Activated CD8-positive, alpha-beta memory T cell treated with anti-CD3 and anti-CD28 coated beads for 24 hours (primary cell): ENCODE measurements at places on chromosomes 12 and 14.

DNA sequence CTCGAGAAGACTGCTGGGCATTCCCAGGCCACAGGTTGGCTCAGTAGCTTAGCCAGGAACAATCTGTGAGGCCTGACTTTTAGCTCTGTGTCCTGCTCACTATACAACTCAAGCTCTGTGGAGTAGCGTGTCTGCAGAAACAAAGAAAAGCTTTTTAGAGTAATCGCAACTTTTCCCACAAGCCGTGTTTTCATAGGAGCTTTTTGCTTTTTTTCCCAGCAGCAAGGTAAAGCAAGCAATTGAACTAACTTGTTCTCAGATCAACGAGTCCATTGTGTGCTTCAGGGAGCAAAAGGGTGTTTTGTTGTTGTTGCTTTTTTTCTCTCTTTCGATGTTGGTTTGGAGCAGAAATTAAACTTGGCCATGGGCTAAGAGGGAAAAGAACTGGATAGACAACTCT lies 97.3 kb upstream of the BCL2L14 start:
- DNase-seq, result no peak

DNA sequence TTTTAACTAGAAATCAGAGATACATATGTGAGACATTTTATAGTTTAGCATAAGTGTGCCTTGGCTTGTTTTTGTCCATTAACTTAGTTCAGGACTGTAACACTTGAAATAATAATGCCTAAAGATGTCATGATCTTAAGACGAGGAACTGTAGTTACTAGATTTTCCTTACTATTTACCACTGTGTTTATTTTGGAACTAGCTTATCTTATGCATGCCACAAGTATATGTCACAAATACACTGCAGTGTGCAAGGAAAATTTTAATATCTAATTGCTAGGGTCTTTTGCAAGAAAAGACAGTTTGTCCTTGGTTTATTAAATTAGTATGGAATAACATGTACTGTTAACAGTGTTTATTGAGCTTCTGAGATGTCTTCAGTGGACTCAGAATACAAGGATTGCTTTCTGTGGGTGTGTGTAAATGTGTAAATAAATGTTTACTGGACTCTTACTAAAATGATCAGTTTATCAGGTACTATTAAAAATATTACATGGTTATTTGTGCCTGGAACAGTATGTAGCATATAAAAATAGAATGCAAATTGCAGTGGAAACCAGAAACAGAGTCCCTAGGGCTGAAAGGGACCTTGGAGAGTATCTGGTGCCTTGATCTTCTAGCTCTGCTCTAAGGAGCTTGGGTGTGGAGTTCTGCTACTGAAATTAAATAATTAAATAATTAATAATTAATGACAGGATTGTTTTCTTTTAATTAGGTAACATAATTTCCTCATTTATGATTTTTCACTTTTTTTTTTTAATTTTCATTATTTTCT lies 58.1 kb downstream of the FGD4 start:
- DNase-seq, result no peak

DNA sequence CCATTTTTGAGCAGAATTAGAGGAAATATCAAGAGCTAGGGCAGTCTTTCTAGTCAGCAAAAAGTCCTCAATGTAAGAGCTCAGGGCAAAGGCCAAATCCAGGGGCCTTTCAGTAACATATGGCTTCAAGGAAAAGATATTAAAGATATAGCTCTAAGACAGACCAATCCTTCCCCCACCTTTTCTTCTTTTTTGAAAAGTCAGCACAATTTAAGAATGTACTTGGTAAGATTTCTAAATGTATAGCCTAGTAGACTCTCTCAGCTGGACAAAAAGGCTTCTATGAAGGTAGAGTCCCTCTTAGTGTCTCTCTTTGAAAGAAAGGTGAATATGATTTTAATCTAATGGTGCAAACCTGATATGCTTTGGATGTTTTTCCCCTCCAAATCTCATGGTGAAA lies 515.7 kb downstream of the VRK1 start:
- no peak for DNase-seq

GRCh38 chr12:124694846-124695497 lies 127.6 kb upstream of the NCOR2 start:
- no peak for DNase-seq

- DNase-seq, result no peak
These were observed 111.6 kb upstream of the NOS1 start for GRCh38 chr12:117472983-117473382.

DNA sequence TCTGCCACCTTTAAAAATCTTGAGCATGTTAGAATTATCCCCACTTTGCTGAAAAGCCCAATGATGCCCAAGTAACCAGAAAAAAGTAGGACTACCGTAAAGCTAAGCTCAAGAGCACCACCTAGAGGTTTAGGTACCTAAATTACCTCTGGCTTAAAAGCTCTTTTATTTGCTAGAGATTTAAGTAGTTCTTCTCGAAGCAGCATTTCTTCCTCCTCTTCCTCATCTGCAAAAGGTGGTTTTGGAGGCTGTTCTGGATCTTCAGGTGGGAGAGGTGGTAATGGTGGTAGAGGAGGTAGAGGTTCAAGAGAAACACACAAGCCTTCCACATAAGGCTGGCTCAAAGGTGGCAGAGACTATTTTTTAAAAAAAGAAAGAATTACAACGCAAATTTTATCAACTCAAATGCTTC lies 26.9 kb downstream of the ZFC3H1 start:
- no peak for DNase-seq

DNA sequence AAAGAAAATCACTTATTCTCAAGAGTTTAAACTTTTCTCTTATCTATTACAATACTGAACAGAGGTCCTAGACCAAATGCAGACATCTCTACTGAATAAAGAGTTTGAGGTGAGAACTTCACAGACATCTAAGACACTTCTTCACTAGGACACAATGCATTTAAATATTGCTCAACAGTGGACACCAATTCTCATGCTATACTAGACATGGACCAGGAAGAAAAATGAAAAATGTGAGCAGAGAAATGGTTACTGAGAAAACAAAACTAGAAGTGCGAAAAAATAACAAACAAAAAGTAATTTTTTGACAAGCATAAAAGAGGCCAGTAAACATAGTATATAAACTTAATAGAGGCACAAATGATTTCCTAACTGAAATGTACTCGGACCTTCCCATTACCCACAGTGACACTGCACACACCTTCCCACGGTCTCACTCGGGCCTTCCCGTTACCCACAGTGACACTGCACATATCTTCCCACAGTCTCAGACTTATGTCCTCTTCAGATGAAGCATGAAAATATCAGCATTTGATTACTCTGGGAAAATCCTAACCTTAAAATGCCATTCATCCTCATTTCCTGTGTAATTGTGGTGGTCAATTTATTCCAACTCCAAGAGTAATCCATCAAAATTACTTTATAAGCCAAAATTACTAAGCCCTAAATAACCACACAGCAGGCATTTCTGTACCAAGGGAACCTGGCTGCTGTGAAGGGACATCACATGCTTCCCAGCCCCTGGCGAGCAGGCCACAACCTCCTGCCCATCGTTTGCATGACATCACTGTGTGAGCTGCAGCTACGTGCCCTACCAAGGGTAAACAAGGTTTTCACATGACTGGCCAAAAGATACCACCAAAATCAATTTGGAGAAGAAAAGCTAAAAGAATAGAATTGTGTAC lies 6.4 kb downstream of the SLC15A4 start:
- DNase-seq, result peak; percentile 40

GRCh38 chr12:55043542-55043941 lies 23.8 kb downstream of the NEUROD4 start:
- no peak for DNase-seq

GRCh38 chr12:11805043-11805442 lies 155.6 kb downstream of the ETV6 start:
- no peak for DNase-seq

DNA sequence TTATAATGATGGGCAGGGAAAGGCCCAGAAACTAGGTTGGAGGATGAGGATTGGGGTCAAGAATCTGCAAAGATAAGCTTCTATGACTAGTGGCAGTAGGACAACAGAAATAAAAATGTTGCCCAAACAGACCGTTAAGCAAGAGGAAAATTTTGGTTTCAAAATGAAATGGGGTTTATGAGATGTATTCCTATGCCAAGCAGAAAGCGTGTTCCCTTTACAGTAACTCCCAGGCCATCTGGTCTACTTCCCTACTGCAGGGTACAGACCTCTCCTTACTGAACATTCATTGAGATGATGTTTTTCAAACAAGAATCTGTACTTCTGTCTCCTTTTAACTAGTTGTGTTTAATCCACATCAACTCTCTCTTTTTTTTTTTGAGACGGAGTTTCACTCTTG lies 20.4 kb upstream of the TMEM229B start:
- no peak for DNase-seq

GRCh38 chr14:101491841-101492240 lies 69.5 kb upstream of the DIO3 start:
- no peak for DNase-seq

- no peak for DNase-seq
These were observed 159.9 kb downstream of the GCH1 start for GRCh38 chr14:54742492-54743350.

DNA sequence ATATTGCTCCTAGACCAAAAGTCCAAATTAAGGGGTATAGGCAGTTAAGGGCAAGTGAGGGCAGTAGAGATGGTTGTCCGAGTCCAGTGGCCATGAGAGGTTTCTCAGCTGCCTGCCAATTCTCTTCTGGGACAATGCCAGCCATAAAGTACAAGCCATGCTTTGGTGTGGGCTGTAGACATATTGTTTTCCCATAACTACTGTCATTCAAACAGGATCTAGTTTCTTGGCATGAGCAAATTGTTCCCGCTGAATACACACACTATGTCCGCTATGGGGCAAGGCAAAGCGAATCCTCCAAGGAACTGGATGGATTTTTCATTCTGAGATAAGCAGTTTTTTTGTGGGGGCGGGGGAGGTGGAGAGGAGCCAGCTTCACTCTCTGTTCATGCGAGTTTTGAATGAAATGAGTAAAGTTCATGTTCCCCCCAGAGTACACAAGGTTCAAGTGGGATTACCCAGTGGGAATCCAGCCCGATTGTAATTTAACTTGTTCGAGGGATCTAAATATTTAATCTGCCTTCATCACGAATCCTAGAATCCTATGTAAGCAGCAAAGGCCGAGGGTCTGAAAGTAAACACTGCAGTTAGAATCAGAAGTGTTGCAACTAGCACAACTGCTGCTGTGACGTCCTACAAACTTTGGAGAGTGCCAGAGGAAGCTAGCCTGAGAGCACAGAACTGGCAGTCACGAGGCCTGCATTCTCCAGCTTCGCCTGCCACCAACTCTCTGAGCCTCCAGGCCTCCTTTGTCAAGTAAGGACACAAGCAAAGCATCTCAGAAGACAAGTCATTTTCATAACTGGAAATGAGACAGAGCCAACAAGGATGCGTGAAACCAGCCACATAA lies 137.0 kb downstream of the CRADD start:
- no peak for DNase-seq

GRCh38 chr12:99453836-99454538 lies 193.6 kb upstream of the GARIN6 start:
- no peak for DNase-seq

DNA sequence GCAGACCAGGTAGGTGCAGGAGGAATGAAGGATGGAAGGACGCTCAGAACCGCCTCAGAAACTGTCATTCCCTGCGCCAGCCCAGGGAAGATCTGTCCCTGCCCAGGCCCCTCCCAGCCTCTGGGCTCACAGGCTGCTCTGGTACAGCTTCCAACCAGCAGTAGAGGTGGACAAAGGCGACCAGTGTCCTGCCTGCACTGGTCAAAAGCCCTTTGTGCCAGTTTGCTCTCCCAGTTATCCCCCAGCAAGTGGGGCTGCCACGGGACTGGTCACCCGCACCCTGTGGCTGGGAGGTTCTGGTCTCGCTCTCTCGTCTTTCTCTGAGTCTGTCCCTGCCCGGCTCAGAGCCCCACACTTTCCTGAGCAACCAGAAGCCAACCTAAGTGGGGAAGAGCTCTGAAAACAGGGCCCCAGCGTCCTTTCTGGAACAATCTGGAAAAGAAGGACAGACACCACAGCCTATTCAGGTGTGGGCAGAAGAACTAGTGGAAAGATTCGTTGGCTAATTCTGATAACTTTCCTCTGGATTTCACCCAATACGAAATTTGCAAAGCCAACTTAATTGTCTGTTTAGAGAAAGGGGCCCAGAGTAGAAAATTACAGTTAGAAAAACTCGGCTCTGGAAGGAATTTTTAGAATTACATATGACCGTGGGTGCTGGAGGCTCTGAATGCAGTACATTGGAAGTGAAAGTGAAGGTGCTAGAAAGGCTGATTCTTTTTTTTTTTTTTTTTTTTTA lies 21.7 kb downstream of the SNRNP35 start:
- DNase-seq, result no peak

GRCh38 chr14:89276424-89276975 lies 140.5 kb downstream of the FOXN3 start:
- peak; percentile 89 for DNase-seq

DNA sequence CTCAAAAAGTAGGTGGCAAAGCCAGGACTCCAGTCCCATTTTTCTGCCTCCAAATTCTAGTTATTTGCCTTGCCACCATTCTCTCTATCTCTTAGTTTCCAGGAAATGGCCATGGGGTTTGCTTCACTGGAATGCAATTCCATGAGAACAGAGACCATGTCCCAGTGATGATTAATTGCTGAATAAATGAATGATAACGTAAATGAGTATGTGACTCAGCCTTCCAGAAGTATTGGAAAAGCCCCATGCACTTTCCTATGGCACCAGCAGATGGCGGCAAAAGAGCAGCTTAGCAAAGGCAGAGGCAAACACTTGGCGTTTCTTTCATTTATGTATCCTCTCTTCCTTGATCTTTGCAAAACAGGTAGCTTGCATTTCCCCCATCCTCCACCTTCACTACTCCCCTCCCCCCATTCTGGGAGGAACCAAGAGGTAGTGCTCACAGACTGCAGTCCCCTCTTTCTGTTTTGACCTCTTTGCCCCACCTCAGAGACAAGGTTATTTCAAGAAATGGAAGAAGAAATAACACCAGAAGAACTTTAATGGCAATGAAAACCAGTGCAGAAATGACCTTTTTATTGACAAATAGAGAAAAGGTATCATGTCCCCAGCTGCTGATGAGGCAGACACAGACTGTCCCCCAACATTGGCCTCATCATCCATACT lies 21.3 kb downstream of the TBX3 start:
- peak; percentile 81 for DNase-seq

- no peak for DNase-seq
These were observed 1.3 kb downstream of the PIWIL1 start for GRCh38 chr12:130338794-130339601.

- no peak for DNase-seq
These were observed 6.0 kb downstream of the RAD9B start for GRCh38 chr12:110508071-110508586.

DNA sequence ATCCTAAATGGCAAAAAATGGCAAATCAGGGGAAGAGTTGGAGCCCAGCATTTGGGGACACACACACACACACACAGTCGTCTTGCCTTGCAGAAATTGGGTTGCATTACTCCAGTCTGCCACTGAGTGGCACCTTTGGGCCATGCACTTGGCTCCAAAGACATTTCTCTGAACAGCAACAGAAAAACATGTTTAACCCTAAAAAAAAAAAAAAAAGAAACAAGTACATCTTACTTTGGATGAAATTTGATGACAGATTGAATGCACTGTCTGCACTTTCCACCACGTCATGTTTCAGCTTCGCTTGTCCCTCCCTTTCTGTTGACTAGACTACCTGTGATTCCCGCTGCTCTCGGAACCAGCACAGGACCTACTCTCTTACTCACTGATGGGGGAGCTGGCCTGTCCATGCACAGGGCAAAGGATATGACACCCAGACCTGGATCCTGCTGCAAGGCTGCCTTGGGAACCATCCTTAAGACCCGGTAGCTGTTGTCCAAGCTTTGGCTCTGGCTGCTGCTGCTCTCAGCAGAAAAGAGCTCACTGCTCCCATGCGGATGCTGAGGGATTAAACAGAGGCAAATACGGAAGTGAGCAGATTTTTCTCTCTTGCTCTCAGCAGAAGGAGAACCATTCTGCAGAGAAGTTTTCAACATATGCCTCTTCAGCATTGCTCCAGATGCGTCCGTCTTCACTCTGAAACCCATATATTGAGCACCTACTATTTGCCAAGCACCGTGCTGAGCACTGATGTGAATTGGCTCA lies 376.8 kb downstream of the DPF3 start:
- peak; percentile 88 for DNase-seq
